ENCODE measurements at places on chromosomes 11 and 22.

DNA sequence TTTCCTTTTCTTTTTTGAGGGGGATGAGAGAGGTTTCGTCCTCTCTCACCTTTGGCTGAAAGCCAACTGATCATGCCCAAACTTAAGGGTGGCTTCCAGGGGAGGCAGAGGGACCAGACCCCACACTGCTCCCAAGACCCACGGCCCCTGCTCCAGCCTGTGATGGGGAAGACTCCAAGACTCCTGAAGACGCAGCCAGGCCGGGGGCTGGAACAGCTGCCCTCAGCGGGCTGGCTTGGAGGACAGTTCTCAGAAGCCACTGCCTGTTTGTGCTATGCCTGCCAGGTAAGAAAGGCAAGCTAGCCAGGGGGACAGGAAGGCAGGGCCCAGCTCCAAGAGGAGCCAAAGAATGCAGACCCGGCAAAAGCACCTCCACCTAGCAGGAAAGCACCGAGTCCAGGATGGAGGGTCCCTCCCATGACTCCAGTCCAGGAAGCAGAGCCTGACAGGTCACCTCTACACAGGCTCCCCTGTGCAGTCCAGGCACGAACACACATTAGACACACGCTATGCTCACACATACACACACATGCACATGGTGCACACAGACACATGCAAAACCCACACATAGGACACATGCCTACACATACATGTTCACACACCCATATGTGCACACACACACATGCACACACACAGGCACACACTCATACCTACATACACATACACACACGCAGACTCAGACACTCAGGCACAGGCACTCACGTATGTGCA lies 31.3 kb downstream of the GNB1L start:
- no peak for DNase-seq

DNA sequence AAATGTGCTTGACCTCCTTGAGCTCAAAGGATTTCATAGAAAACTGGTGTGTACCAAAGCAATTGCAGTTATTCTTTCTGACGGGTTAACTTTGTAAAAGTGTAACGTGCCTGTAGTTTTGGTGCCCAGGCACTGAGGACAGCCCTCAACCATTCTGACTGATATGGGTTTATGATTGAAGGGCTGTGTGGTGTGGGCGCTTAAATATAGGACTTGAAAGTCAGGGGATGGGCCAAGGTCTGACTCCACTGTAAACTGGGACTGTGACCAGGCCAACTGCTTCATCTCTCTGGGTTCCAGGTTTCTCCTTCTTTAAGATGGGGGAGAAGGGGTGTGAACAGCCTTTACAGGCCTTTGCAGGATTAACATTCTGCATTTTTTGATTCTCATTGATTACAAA lies 191.1 kb upstream of the ARHGAP20 start:
- no peak for DNase-seq

GRCh38 chr11:67268081-67268961 lies 2.0 kb downstream of the GRK2 start:
- DNase-seq = no peak

- DNase-seq = no peak
These were observed 25.5 kb downstream of the RTN4R start for GRCh38 chr22:20242393-20243175.

DNA sequence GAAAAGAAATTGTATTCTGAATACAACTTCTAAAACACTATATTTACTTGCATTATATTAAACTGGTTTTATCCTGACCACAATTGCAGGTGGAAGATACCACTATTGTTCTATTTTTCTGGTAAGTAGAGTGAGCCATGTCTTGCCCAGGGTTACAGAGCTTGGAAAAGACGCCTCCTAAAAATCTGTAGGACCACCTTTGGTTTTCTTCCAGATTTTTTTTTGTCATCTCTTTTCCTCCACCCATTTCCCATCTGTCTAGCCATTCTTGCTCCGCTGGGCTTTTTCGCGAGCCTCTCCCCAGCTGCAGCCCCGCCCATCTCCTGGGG lies 294 bp upstream of the MTMR3 start:
- no peak for DNase-seq

DNA sequence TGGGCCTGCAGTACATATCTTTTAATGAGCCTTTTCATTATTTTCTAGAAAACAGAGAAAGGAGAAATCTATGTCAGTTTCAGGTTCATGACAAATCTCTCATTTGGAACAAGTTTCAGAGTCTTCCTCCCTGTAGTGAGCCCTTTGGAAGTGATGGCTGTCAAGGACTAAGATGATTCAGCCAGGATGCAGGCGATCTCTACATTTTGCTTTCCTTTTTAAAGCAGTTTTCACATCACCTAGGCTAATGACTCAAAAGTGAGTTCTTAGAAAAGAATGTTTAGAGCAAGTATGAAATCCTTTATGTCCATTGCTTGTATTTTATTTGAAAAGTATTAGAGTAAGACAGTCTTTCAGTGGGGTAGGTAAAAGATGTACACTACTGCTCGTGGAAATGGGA lies 130.1 kb downstream of the TRPC6 start:
- no peak for DNase-seq

GRCh38 chr11:118265954-118266353 lies 1.9 kb upstream of the MPZL2 start:
- DNase-seq = no peak

- DNase-seq = no peak
These were observed 225.0 kb upstream of the UBASH3B start for GRCh38 chr11:122430490-122430889.

- no peak for DNase-seq
These were observed 163.8 kb downstream of the FAT3 start for GRCh38 chr11:92388380-92388779.

- DNase-seq = no peak
These were observed 31.3 kb downstream of the CYTH4 start for GRCh38 chr22:37313376-37314314.

- DNase-seq = no peak
These were observed 18.2 kb downstream of the CHRM1 start for GRCh38 chr11:62902932-62903331.

DNA sequence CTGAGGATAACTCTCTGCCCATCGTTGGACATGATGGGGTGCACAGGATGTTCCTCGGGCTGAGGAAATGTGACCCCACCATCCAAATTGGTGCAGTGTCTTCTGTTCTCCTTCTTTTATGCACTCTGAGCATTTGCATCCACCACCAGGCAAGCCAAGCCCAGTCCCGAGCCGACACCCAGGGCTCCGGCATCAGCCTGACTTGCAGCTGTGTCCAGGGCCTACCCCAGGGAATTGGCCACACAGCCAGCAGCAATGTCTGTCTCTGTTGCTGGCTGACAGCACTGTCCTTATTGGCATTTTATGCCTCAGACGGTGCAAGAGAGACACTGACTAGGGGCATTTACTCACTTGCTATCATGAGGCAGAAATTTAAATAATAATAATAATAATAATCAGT lies 25.4 kb upstream of the CPT1A start:
- no peak for DNase-seq

- no peak for DNase-seq
These were observed 38.6 kb upstream of the BMAL1 start for GRCh38 chr11:13238879-13239514.

DNA sequence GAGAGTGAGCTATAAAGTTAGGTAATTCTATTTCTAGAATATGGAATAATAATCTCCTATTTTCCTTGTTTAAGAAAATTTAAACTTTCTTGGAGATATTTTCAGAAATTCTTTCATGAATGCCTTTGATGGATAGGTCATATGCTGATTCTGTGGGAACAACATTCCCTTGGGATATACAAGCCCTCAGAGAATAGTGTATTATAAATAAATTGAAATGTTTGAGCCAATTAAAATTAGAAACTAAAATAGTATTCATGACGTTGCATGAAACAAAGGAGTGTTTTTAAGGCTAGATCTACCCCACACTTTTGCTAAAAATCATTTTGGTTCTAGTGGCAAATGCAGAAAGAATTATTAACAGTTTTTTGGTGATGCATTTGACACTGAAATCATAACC lies 269.3 kb upstream of the ANO3 start:
- DNase-seq = no peak

DNA sequence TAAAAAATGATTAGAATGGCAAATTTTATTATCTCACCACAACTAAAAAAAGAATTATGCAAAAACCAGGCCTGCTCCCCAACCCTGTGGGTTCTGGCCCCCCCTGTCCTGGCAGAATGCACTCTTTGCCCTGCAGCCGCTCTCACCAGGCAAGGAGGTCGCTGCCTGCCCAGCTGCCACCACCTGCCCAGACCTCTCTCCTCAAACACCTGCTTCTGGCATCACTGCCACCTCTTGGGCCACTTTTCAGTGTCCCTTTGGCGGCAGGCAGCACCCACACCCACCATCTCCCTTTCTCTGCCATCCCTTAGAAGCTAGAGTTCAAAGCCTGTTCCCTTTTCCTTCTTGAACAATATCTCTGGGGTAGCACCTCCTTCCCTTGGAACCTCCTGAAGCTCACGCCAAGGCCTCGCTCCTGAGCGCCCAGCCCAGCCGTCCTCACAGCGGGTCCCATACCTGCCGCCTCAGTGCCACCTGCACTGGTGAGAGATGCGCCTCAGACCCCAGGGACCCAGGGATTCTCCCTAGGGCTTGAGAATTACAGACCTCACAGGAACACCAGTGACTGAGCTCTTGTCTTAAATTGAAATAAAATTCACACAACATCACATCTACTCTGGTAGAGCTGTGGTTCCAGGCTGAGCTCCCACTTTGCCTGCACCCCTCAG lies 44.6 kb downstream of the SGSM3 start:
- no peak for DNase-seq

GRCh38 chr11:42974510-42975179 lies 337.2 kb upstream of the API5 start:
- no peak for DNase-seq

DNA sequence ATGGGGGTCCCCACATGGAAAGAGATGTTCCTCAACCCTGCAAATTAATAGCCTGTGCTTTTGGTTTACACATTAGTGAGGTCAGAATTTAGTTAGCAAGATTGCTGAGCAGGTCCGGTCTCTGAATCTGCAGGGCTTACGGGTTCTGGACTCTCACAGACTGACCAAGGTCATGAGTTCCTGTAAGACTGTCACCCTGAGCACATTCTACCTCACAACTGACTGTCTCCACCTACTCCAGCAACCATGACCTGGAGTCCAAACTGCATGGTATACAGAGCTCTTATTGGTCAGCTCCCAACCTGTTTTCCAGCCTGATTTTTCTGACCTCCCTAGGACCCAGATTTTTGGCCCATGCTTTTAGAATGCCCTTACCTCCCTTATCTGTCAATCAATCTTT lies 28.2 kb downstream of the DKK3 start:
- no peak for DNase-seq

- DNase-seq = no peak
These were observed 4.8 kb upstream of the C11orf97 start for GRCh38 chr11:94507485-94507884.

GRCh38 chr11:134657631-134658030 lies 245.6 kb upstream of the B3GAT1 start:
- no peak for DNase-seq

DNA sequence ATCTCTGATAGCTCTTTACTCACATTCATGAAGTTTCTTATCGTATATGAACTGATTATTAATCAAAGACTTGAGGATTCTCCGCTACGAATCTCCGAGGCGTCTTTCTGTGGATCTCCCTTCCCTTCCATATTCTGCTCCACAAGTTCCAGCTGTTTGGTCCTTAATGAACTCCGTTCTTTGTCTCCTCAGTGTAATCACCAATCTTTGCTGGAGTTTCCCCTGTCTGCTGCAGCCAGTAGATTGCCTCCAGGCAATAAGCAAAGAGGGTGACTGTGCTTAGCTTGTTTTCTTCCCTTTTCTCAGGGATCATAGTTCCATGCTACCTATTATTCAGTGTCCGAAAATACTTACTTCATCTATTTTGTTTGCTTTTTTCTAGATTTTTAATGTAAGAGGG lies 169.6 kb upstream of the FOLH1 start:
- DNase-seq = no peak

GRCh38 chr11:67648140-67648795 lies 2.3 kb downstream of the ACY3 start:
- DNase-seq = no peak

- no peak for DNase-seq
These were observed 327.9 kb downstream of the SOX6 start for GRCh38 chr11:16028419-16028818.

DNA sequence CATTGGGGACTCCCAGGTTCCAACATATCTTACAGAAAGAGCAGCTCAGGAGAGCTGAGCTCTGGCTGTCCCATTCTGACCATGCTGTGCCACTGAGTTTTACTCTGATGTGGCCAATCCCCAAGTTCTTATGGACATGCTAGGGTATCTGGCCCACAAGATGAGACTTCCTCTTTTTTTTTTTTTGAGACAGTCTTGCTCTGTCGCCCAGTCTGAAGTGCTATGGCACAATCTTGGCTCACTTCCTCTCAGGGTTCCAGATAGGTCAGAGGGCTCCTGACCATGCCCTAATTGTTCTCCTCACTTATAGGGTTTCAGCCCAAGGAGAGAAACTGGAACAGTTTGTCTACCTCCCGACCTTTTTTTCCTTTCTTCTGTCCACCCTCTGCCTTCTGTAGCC lies 152.3 kb upstream of the CCDC90B start:
- DNase-seq = no peak

DNA sequence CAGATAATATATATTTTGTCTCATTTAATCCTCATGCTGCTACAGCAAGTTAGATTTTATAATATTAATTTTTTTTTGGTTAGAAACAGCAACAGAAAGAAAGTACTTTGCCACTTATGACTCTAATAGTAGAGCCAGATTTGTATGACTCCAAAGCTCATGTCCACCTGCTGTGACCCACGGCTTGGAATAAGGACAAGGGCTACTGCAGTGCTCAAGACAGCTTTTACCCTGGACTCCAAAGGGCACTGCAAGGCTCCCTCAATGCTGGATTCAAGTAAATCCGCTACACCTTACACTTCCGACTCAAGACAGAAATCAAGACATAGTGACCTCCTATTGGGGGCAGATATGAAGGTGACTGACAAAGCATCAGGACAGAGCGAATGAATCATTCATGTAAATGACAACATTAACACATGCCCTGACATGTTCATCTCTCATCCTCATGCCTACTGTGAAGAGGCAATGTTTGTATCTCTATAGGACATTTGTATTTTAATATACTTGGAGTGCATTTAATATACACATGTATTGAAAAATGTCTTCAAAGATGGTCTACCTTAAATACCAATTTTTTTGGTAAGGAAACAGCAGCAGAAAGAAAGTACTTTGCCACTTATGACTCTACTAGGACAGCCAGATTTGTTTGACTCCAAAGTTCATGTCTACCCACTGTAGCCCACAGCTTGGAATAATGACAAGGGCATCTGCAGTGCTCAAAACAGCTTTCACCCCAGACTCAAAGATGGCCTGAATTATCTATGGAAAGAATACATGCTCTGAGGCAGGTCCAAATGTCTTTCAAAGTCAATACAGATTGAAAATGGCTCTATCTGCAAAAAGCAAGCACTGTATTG lies 375.6 kb upstream of the CCDC90B start:
- no peak for DNase-seq

Data from NCI-H446 treated with DMSO at 0.1 percent for 48 hours (cell line).